Myocyte (in vitro differentiated cells): ENCODE measurements at places on chromosomes 2 and 18. TPM values are rescaled to one million over a fixed set of nuclear protein-coding genes. Genes with fewer than 3 reads are reported as not detected.

DNA sequence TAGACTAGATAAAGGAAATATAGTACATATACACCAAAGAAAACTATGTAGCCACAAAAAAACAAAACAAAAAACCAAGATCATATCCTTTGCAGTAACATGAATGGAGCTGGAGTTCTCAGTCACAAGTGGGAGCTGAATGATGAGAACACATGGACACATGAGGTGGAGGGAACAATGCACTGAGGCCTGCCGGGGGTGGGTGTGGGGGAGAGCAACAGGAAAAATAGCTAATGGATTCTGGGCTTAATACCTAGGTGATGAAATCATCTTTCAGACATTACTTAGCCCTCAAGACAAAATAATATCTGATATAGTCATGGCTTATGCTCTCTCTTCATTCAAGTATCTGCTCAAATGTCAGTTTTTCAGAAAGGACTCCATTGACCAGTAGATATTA lies 930.6 kb downstream of the LRP1B start:
- DNase-seq = peak; percentile 55

DNA sequence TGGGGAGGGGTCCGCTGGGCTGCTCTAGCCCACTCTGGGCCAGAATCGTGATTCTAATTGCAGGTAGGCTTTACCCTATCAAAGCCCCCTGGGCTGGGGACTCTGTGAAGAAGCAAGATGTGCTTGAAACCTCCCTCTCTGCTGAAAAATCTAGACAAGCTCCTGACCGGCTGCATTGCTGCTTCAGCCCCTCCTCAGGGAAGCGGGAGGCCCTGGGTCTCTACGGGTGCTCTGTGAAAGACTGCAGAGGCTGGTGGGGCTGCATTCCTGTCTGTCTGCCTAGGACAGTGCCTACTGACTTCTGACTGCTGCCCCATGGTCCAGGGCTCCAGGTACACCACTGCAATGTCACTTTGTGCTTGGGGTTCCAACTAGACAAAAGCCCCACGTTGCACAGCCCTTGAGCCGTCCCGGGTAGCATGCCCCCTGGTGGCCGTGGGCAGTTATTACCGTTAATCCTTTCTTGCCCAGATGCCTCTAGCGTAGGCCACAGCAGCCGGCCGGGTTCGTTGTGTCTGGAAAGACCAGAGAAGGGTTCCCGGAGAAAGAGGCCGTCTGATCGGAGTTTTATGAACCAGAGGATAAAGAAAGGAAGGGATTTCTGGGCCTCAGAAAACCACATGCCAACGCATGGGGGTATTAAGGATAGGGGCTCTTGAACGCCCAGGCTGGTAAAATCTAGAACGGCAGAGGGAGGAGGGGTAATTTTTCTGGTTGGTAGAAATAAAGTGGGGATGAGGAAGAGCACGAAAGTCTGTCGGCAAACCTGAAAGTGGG lies 15.9 kb upstream of the C1QL2 start:
- DNase-seq = peak; percentile 42

GRCh38 chr2:239826786-239827522 lies 198.2 kb downstream of the NDUFA10 start:
- no peak for DNase-seq

DNA sequence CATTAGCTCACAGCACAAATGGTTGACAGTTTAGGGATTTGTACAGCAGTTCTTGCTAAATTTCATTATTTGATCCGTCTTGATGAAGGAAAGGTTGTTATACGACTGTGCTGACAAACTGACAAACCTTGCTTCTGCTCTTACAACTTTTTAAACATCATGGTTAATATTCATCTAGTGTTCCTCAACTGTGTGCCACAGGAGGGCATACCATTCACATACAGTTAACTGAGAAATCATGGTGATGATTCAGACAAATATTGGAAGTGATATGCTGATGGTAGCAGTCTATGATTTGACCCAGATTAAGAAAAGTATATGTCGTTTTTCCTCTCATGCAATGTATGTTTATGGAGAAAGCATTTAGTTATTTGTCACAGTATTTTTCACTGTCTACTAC lies 129.8 kb upstream of the FSIP2 start:
- DNase-seq = peak; percentile 44

DNA sequence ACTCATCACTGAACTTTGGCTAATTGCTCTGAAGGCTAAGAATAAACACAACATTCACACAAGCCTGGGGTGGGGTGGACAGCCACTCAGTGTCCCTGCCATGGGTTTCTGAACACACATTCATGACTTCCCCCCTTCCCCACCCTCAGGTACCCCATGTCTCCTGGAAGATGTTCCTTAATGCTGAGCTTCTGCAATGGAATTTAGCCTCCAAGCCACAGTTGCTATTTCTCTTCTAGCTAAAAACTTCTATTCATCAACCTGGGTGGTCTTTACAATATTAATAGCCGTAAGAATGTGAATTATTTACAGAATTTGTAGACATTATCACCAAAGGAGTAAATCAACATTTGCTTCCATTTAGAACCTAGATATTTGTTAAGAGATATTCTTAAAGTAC lies 175.1 kb downstream of the ACKR3 start:
- DNase-seq = no peak

Gene COL6A3
- total RNA-seq = 9.0 and 9.1 TPM in 2 replicates

DNA sequence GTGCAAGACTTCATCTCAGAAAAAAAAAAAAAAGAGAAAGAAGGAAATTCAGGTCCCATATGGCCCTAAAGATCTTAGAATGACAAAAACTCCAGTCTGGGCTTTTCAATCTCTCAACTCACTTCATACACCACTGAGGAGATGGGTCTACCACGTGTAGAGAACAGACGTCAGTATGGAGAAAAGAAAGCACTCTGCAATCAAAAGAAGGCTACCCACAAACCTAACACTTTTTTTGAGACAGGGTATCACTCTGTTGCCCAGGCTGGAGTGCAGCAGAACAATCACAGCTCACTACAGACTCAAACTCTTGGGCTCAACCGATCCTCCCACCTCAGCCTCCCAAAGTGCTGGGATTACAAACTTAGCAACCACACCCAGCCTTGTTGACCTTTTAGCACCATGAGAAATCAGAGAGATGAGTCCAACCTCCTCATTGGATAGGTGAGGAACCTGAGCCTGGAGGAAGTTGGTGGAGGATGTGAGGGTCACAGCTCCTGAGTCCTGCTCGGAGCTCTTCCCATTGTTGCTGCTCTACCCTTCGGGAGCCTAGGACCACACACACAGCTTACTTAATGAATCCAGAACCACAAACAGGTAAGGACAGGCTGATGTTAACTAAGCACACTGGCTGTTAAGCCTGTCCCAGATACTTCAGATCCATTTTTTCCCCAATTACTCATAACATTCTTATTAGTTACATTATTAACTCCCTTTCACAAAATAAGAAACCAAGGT lies 23.7 kb downstream of the TBC1D8 start:
- DNase-seq = no peak

- no peak for DNase-seq
These were observed 34.6 kb upstream of the PAIP2B start for GRCh38 chr2:71261534-71261933.

GRCh38 chr2:223048519-223048918 lies 3.5 kb upstream of the KCNE4 start:
- DNase-seq = no peak

DNA sequence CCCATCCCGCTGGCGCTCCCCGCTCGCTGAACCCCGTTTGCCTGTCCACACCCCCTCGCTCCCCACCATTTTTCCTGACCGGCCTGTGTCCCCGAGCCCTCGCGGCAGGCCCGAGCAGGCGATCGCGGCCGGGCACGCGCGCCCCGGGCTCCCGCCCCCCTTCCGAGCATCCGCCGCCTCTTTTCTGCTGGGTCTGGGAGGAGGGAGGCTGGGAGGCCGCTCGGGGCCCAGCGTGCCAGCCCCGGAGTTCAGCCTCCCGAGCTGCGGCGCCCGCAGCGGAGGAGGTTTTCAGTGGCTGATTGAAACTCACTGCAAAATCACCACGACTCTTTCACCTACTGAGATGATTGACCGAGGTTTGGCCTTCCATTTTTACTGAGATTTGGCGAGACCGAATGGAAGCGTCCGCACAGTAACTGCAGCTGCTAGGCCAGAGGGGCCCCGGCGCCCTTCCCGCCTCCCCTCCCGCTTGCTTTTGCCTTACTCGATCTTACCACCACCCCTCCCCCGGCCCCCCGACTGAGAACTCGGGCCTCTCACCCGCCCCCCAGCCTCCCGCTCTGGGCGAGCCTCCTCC lies 4.8 kb downstream of the SOX11 start:
- peak; percentile 75 for DNase-seq

DNA sequence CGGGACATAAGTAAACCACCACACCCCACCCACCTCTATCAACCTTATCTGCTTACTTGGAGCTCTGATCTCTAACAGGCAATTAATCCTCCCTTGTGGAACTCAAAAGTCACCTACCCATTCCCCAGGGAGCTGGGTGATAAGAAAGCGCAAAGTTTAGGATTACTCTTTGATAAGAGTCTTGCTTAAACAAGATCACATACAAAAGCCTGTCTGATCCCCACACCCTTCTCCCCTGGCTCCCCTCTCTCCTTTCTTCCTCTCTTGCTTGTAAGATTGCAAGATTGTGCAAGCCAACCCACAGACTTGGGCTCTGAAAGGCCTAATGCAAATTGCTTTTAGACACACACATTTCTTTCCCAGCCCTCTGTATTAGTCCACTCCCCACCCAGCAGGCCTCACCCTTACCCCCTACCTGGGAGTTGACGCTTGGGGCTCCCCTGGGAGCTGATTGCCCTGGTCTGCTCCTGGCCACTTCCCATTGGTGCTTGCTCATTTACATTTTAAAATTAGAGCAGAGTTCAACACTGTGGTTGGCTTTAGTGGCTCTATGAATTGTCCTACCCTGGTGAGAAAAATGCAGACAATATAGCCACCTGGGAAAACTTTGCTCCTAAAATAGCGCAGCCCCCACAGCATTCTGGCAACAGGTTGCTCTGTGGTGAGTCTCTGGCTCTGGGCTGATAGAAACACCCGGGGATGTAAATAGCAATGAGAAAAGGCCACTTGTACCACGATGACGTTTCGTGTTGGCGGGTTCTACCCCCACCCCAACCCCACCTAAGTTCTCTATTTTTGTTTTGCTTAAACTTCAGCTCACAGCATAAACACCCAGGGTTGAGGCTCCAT lies 92.8 kb upstream of the MSH2 start:
- peak; percentile 49 for DNase-seq

Gene UGGT1
- total RNA-seq = 60.1 and 82.5 TPM in 2 replicates

Gene RTP5
- total RNA-seq = 0.08 TPM in 1 of 2 replicates, not detected in the other

Gene ACVR2A
- 13.3 and 13.4 TPM in 2 replicates for total RNA-seq

Gene SF3B6
- 89.0 and 92.9 TPM in 2 replicates for total RNA-seq

DNA sequence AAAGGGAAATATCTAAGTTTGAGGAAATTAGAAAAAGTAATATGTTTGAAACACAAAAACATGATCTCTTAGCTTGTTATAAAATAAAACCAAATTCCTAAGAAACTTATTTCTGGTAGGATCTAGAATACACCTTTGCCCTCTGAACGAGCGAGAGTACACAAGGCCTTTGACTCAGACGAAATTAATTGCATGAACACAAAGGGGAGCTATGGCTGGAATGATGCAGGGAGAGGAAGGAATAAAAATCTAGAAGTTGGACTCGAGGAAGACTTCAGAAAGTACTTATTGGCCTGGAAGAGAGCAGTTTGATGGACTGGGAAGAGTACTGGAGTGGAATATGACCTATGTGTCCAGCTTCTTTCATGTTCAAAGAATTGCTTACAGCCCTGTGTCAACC lies 927 bp upstream of the CRYGD start:
- no peak for DNase-seq

- DNase-seq = peak; percentile 57
These were observed 68.6 kb upstream of the YWHAQ start for GRCh38 chr2:9699139-9700108.

GRCh38 chr18:62715759-62716615 lies 646 bp downstream of the PHLPP1 start:
- DNase-seq = peak; percentile 61

Gene RRM2
- total RNA-seq = 0.72 and 0.78 TPM in 2 replicates

DNA sequence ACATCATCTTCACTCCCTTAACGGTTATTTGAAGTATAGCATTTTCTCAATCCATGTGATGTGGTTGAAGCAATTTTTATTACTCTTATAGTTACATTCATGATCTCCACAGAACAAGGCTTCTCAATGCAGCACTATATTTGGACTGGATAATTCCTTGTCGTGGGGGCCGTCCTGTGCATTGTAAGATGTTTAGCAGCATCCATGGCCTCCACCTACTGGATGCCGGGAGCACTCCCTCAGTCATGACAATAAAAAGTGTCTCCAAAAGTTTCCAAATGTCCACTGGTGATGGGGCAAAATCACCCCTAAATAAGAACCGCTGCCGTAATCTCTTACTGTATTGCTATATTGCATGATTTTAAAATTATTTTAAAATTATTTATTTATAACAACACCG lies 110.6 kb upstream of the DDX18 start:
- no peak for DNase-seq

DNA sequence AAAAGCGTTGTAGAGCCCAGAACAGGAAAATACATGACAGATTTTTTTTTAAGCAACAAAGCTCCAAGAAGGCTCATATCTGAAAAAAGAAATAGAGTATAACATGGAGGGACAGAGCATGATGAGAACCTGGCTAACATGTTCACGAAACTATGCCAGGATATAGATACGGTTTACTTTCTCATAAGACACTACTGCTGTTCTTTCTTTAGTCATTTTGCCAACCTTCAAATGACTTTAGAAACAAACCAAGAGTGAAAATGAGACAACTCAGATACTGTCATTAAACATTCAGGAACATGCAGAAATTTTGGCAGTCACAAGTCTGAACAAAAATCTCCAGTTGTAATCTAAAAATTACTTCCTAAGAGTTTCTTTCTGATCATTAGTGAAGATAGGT lies 14.3 kb downstream of the LPIN2 start:
- no peak for DNase-seq

- DNase-seq = peak; percentile 13
These were observed at the start of gene KCNG3 for GRCh38 chr2:42493468-42494354. TSS of gene KCNG3 (minus strand) at chr2:42493982. CDS start at chr2:42493501, 481 bp downstream.

- no peak for DNase-seq
These were observed 71.8 kb upstream of the SPRED2 start for GRCh38 chr2:65504201-65504600.

DNA sequence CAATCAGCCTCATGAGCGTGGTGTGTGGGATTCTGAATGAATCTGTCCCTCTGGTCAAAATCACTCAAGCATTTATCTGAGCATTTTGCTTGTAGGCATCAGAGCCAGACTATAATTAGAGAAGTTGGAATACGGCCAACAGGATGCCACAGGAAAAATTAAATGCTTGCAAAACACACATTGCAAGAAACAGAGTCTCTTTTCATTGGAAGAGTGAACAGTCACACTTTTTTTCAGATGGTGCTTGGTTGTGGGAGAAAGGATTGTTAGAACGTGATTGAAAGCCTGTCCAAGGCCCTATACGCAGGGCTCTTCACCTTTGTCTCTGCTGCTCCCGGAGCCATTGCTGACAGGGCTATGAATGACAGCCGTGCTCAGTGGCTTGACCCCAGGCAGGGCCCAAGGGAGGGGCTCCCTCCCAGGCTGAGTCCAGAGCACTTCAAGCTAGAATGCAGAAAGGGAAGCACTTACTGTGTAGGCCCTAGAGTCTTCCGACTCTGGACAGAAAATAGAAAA lies 59.8 kb downstream of the SNTG2 start:
- DNase-seq = peak; percentile 15

Gene CCDC141
- 32.4 and 61.8 TPM in 2 replicates for total RNA-seq

GRCh38 chr2:230348787-230349186 lies 21.8 kb downstream of the SP140L start:
- no peak for DNase-seq

Gene LAMA3
- total RNA-seq = 1.2 and 2.8 TPM in 2 replicates

GRCh38 chr2:36707050-36707449 lies 10.5 kb downstream of the VIT start:
- peak; percentile 35 for DNase-seq
